ENCODE measurements at places on chromosomes 11 and 22. TPM values are rescaled to one million over a fixed set of nuclear protein-coding genes. Genes with fewer than 3 reads are reported as not detected.

DNA sequence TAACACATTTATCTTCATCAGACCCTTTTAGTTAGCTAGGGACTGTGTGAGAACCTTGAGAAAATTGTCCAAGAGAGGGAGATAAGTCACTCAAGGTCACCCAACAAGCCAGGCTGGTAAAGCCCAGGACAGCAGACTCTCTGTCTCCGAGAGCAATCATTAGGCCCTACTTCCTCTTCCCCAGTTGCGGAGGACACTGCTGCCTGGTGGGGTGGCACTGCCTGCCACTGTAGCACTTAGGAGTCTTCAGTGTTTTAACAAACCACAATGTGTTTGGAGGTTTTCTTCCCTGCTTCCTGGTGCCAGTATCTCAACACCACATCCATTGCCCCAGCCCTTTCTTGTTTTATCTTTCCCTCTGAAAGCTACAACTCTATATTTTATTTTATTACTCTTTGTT, 132.1 kb upstream of the LDLRAD3 start:
- H3K27ac ChIP-seq, result no peak overlapping the region
- no peaks in the 10 kb centered on the region for H3K36me3 ChIP-seq
- H3K27me3 ChIP-seq, result no peaks in the 10 kb centered on the region
- no peaks in the 10 kb centered on the region for H3K4me1 ChIP-seq
- H3K4me3 ChIP-seq, result no peak overlapping the region

GRCh38 chr11:40314327-40314726, 1145.1 kb downstream of the LRRC4C start:
- no peaks in the 10 kb centered on the region for H3K36me3 ChIP-seq
- H3K4me1 ChIP-seq, result no peaks in the 10 kb centered on the region
- H3K4me3 ChIP-seq, result no peak overlapping the region
- DNase-seq, result no peak
- H3K27me3 ChIP-seq, result no peaks in the 10 kb centered on the region
- no peak overlapping the region for H3K27ac ChIP-seq

Gene TSSK2
- total RNA-seq, result not detected

GRCh38 chr11:79678780-79679452, 238.1 kb upstream of the TENM4 start:
- no peak overlapping the region for H3K27ac ChIP-seq
- no peak overlapping the region for H3K4me3 ChIP-seq
- H3K36me3 ChIP-seq, result no peaks in the 10 kb centered on the region
- no peaks in the 10 kb centered on the region for H3K4me1 ChIP-seq
- H3K27me3 ChIP-seq, result no peaks in the 10 kb centered on the region
- no peak for DNase-seq

DNA sequence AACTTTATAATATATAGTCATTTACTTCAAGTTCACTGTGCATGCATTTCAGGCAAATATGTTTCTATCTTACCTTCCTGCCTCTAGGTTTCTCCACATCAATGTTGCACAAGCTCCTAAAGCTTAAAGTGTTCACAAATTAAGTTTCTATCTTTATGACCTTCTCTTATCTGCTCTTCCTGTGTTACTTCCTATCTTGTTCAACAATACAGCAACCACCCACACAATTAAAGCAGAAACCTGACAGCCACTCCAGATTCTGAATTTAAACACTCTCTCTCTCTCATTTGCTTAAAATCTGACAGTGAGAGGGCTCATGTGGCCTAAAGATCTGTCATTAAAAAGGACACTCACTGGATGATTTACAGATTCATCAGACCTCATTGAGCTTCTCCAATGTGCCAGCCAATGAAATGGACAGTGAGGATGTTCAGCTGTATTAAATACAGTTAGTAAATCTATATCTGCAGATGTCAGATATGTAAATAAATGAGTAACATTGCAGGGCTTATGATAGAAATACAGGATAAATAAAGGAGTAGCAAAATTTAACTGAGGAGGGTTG, 10.9 kb downstream of the PDGFD start:
- no peaks in the 10 kb centered on the region for H3K27me3 ChIP-seq
- DNase-seq, result no peak
- H3K4me1 ChIP-seq, result no peaks in the 10 kb centered on the region
- H3K36me3 ChIP-seq, result no peaks in the 10 kb centered on the region
- no peak overlapping the region for H3K4me3 ChIP-seq

- DNase-seq, result no peak
- no peak overlapping the region for H3K4me3 ChIP-seq
Measured at GRCh38 chr11:13045734-13046133, 36.6 kb downstream of the RASSF10 start.

DNA sequence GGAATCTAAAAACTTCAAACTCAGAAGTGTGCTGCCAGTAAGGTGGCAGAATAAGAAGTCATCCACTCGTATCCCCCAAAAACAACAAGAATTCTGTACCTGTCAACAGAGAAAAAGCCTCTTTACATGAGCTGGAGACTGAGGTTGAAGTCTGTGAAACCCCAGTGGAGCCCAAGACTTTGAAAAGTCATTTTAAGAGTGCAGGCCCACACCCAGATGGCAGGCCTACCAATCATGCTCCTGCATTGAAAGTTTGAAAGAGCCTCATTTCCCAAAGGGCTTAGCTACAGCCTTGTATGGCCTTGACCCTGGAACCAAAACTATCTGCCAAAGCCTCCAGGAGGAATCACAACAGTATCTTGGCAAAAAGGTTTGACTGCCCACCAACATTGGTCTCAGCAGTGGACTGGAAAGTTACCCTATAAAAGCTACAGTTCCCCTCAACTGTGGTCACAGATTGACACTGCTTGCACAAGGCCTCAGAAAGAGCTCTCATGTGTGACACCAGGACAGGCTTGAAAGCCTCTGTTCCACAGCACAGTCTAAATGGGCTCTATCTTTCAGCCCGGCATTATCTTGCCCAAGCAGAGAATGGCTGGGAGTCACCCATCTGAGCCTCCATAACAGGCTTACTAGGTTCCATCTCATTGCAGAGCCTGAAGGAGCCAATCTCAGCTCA, 47.7 kb downstream of the SLC22A9 start:
- no peak overlapping the region for H3K27ac ChIP-seq
- H3K36me3 ChIP-seq, result no peaks in the 10 kb centered on the region
- H3K4me1 ChIP-seq, result no peaks in the 10 kb centered on the region
- DNase-seq, result no peak
- no peak overlapping the region for H3K4me3 ChIP-seq

DNA sequence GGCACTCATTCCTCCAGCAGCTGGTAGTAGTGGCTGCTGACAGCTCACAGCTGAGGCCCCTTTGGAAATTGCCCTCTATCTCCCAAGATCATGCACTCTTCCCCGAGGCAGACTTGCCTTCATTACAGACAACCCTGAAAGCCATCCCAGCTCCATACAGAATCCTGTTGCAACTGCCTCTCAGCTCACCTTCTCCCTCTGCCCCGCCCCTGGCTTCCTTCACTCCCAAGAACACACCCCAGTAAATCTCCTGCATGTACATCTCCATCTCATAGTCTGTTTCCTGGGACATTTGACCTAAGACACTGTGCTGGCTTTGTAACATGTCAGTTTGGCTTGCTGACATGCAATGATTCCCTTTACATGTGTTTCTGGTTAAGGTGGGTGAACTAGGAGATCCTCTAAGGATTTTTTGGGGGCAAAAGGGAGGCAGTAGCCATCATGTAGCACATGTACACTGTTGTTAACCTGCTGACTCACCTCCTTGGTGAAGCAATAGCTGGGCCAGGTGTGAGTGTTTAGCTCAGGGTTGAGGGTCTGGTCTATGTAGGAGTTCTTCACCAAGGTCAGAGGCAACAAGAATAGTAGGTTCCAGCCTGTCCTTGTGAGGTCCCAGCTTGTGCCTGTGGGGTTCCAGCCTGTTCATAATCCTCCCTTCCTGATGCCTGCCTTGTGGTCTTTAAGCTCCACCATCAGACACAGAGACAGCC, 179.6 kb downstream of the CSNK2A3 start:
- no peak overlapping the region for H3K27ac ChIP-seq
- DNase-seq, result no peak
- peaks cover 8% of the 10 kb centered on the region for H3K4me1 ChIP-seq
- no peaks in the 10 kb centered on the region for H3K27me3 ChIP-seq
- H3K36me3 ChIP-seq, result no peaks in the 10 kb centered on the region
- no peak overlapping the region for H3K4me3 ChIP-seq

Gene CSF2RB
- total RNA-seq, result 0.31 TPM

Gene MAJIN
- total RNA-seq, result not detected

Data from astrocyte (in vitro differentiated cells and primary cell).